Dermis microvascular lymphatic vessel endothelial cell (primary cell): ENCODE measurements at places on chromosomes 3 and 15. TPM values are rescaled to one million over a fixed set of nuclear protein-coding genes. Genes with fewer than 3 reads are reported as not detected.

The TMEM62 gene
- total RNA-seq: 11.4 and 12.7 TPM in 2 replicates

GRCh38 chr3:186421946-186422345, 59.9 kb upstream of the DGKG start:
- DNase-seq: no peak

- DNase-seq: no peak
Observed at GRCh38 chr3:88219138-88219792, 69.5 kb downstream of the C3orf38 start.

GRCh38 chr3:160569894-160570652, 4.7 kb upstream of the KPNA4 start:
- peak; percentile 49 for DNase-seq

GRCh38 chr3:111156517-111156916, 84.9 kb downstream of the NECTIN3 start:
- no peak for DNase-seq

The ZMAT3 gene
- total RNA-seq: 17.1 and 27.1 TPM in 2 replicates

DNA sequence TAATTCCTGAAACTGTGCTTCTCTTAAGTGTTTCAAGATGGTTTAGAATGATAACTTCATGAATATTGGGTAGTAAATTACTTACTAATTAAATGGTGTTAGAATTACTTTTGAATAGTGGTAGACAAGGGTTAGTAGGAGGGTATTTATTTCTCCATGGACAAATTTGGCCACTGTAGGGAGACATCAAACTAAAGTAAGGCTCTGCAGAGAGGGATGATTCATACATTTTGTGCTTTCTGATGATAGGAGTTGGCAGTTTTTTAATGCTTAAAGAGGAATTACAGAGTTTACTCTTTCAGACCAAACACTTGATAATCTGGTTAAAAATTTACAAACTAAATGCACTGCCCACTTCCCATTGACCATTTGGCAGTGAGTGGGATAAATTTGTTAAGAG, 127.6 kb downstream of the NAALADL2 start:
- no peak for DNase-seq

DNA sequence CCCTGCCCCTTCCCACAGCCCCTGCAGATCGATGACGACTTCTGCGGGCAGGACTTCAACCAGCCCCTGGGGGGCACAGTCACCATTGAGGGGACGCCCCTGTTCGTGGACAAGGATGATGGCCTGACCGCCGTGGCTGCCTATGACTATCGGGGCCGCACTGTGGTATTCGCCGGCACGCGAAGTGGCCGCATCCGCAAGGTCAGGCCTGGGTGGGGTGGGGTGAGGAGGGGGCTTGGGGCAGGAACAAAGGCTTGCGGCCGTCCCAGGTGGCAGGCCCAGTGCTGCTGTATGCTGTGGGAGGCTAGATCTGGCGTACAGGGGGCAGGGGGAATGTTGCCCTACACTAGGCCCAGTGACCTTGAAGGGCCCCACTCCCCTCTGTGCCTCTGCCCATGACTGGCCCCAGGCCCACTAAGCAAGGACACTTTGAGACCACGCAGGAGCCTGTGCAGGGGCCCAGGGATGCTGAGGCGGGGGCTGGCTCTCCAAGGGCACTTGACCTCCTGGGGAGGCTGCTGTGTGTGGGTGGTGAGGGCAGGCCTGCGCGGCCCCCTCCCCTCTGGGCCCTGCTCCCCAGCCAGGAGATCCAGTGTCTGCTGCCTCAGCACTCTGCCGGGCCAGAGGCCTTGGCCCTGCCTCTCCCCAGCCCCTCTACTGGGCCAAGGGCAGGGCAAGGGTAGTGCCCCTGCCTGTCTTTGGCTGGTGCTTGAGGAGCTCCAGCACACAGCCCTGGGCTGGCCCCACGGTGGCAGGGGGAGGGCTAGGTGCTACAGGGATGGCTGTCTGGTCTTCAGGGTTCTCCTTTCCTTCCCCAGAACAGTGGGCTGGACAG, 8.7 kb downstream of the PLXNA1 start:
- no peak for DNase-seq
